Stimulated activated CD4-positive, alpha-beta T cell treated with anti-CD3 and anti-CD28 coated beads, Interleukin-12 subunit alpha, Interleukin-12 subunit beta, amount 100 ng/mL, for 4 hours (primary cell): ENCODE measurements at places on chromosomes 2 and 18.

DNA sequence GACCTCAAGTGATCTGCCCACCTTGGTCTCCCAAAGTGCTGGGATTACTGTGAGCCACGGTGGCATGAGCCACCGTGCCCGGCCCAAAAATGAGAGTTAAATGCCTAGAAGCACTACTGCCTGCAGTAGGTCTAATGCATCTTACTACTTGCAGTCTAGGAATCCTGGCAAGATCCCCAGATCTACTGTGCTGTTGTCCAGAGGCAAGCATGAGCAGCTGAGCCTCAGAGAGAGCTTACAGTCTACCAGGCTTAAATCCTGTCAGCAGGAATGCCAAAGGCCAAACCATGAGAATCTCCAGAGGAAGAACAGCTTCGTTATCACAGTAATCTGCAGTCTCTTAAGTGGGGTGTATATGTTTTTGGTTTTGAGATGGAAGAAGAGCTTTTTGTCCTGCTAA is 54.4 kb downstream of the XRCC5 start:
- DNase-seq = no peak

GRCh38 chr18:24954341-24954740 is 397.6 kb downstream of the ZNF521 start:
- no peak for DNase-seq

GRCh38 chr2:46846536-46846935 is 69.1 kb downstream of the MCFD2 start:
- DNase-seq = no peak

GRCh38 chr2:223923976-223924375 is 21.2 kb downstream of the WDFY1 start:
- DNase-seq = no peak

DNA sequence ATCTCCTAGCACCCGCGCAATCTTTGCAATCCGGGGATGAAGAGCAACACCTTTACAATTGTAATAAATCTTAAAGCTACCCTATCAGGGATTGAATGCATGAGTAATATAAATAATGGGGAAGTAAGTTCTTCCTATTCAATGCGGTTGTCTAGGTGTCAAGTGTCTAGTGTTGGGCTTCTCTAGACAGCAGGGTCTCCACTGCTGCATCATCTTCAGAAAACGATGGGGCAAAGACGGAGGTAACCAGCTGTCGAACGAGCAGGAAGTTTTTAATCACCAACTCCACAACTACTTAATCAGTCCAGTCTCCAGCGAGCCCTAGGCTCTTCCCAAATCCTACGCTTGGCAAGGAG is 573 bp downstream of the STAM2 start:
- DNase-seq = no peak

GRCh38 chr2:23131066-23131575 is 253.9 kb upstream of the KLHL29 start:
- no peak for DNase-seq

GRCh38 chr2:38176619-38177021 is 100.7 kb upstream of the CYP1B1 start:
- DNase-seq = no peak

DNA sequence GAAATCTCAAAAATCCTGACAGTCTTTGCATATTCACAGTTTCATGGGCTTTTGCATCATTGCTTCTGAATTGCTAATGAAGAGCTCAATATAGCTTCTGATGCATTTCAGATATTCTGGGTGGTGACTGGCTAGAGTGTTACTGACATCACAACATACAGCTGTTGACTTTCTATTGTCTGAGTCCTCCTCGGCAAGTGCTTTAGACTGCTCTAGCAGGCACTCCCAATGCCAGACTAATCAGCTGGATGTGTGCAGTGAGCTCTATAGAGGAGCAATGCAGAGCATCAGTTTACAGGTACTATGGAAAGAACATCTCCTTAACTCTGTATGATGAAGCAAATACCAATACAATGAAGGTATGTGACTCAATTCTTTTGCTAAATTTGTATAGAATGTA is 54.9 kb downstream of the R3HDM1 start:
- no peak for DNase-seq

GRCh38 chr2:96495982-96496629 is 9.1 kb downstream of the NEURL3 start:
- DNase-seq = no peak

DNA sequence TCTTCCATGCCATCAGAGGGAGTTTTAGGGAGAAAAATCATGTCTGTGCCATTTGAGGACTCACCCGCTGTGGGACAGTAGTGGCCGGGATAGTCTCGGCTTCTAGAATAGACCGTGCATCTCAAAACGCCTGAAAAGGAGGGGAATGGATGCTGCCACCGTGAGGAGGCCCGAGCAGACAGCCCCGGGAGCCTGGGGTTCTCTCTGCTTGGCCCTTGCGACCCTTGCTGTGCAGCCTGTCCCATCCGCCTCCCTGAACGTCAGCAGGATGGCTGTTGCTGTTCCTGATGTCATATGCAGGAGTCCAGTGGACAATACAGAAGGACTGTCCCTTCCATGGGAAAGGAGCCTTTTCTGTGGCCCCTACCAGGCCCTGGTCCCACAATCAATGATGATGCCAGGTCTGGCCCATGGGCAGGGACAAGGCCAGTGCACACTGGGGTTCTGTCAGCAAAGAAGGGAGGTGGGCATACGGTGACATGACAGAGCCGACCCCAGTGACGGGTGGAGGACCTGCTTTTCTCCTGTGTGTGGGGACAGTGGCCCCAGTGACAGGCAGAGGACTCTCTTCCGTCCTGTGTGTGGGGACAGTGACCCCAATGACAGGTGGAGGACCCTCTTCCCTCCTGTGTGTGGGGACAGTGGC is 58.8 kb downstream of the ACKR3 start:
- no peak for DNase-seq

GRCh38 chr2:28004086-28004485 is 113.6 kb downstream of the BABAM2 start:
- no peak for DNase-seq

DNA sequence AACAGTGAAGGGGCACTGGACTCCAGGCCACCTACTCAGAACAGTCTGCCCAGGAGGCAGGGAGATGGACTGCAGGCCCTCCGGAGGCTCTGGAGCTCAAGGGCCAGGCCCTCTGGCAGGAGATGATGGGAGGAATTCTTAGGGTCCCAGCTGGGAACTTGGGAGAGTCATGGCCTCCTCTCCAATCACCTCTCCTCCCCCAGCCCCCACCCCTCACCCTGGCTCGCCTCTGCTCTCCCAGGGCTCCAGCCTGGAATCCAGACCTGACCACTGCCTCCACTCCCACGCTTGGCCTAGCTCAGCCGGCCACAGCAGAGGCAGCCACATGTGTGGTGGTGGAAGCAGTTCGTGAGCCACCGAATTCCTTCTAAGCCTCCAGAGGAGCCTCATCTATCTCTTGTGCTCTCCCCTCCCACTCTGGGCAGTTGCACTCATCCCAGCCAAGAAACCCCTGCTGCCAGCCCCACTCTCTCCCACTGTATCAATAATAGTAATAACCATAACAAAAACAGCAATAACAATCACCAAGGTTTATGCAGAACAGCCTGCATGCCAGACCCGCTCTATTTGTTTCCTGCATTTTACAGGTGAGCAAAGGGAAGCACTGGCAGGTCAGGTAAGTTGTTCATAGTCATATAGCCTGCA is 67.4 kb downstream of the TNS1 start:
- DNase-seq = no peak

GRCh38 chr2:18445433-18446320 is 114.8 kb downstream of the RDH14 start:
- DNase-seq = no peak

DNA sequence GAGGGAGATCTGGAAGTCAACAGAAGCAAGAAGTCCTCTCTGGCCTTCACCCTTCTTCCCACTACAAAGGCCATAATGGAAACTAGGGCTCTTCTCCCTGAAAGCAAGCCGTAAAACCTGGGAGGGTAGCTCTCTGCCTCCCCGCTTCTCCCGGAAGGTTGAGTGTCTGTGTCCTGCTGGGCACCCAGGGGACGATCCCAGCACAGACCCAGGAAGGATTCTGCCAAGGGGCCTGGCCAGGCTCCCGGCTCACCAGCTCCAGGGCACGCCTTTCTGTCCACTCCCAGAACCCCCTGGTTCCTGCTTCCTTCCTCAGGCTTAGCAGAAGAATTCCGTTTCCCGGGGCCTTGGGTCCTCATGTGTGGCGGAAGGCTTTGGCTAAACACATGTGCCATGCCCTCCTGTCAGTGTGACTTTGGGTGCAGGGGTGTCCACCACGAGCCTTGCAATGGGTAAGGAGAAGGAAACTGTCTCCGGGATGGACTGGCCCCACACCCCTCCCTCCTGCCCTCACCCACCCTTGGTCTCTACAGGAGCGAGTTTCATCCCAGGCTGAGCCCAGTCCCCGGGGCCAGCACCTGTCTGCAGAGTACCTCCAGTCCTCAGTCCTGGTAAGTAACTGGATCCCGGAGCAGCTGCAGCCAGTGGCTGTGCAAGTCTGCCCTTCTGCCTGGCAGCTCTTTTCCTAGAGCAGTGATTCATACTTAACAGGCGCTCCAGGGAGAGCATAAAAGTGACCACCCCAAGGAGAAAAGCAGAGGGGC is 135.8 kb downstream of the TPO start:
- no peak for DNase-seq

GRCh38 chr2:26849056-26849999 is 1.4 kb downstream of the DPYSL5 start:
- peak; percentile 5 for DNase-seq

- no peak for DNase-seq
Measured at GRCh38 chr18:58605027-58606020, 23.6 kb downstream of the ALPK2 start.

- no peak for DNase-seq
Measured at GRCh38 chr2:205540036-205540435, 142.3 kb upstream of the NRP2 start.

- no peak for DNase-seq
Measured at GRCh38 chr2:74491648-74492544, 7.5 kb downstream of the LBX2 start.

DNA sequence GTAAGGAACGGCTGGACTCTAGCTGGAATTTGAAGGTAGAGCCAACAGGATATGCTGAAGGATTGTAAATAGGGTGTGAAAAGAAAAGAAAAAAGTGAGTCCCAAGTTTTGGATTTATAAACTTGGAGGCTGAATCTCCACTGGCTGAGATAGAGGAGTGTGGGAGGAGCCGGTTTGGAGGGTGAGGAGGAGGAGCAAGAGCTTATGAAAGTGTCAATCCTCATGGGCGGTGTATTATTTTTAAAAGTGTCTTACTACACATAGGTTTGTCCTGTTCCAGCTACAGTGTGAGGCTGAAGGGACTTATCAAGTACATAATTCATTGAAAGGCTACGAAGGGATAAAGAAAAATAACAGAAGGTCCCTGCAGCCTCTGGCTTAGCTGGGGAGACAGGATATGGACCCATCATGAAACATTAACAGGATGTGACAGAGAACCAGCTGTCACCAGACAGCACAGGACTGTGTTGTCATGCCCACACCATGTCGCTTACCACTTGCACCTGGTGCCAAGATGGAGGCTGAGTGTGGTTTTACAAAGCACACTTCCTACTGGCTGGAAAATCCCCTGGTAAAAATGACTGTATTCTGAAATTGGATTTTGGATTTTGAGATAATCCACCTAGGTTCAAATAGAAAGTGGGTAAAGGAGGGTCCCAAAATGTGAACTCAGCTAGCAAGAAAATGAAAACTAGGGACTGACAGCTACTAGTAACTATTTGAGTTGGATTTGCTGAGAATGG is 2.5 kb upstream of the MREG start:
- DNase-seq = peak; percentile 12

DNA sequence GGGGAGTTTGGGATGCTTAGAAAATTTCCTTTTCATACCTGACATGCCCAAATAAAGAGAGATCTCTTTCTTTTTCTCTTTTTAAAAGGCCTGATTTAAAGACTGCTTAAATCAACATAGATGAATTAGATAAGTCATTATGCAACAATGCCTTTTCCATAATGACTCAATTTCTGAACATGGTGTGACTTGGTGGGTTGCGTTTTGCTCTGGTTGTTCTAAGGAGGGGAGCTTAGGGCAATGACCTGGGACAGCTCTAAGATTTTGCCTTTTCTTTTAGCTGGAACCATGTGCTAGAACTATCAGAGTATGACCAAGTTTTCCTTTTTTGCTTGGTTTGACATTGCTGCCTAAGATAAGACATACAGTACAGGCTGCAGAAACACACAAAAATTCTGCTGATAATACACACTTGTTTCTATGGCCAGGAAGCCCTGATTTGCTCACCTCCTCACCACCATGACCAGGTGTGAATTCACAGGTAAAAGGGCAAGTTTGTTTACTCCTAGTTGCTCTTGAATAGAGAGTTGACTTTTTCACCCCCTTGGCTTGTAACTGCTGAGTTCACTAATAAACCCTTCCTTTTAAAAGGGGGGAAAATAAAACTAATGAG is 58.1 kb upstream of the IL1RL1 start:
- no peak for DNase-seq

DNA sequence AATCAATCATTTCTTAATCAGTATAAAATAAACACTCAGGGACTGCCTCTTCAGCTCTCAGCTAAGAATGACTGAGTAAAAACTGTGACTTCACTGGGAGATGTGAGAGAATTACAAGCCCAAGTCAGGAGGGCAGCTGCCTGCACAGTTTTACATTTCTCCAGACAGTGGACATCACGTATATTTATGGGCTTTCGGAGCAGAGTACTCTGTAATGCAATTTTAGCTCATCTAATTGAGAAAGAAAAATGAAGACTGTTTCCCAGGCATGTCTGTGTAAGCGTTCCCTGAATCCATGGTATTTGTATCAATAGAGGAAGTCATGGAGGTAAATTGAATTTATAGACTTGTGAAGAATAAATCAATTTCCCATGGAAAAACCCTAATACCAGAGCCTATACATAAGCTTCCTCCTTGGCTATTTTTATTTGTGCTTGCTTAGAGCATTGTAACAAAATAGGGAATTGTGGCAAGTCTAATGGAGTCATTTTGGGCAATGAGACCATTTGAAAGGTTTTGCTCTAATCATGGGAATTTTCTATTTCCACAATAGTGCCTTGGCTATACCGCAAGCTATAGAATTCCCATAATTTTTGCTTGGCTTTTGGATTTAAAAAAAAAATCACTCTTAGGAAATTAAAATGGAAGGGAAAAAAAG is 87.2 kb downstream of the SLC5A7 start:
- no peak for DNase-seq

DNA sequence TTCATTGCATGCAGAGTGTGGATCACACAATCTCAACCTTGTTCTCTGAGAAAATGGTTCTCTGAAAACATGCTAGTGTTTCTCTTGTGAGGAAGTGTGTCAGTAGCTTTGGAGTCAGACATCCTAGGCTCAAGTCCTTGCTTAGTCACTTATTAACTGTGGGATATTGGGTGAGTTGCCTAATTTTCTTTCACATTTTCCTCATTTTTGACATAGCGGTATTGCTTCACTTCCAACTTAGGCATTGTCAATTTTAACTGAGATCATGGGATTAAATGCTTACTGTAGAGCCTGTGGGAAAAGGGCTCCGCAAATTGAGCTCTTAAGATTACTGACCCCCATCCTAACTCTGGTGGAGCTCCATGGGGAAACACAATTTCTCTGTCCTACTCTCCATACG is 622.2 kb downstream of the CNTNAP5 start:
- no peak for DNase-seq

DNA sequence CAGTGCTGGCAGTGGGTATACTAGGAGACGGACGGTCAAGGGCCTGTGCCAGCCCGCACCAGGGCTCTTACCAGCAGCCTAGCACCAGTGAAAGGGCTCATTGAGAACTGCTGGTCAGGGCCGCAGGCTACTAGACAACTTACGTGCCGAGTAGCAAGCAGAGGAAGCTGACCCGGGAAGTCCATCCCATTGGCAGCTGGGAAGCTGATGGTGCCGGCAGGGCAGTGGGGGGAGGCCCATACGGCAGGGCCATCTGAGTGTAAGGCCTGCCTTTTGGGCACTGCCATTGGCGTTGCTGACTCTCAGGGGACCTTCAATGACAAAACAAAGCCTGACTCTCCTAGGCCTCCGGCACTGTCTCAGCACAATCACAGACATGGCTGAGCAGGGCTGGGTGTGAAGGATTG is 20.6 kb downstream of the EFR3B start:
- no peak for DNase-seq
